T-helper 17 cell (primary cell): ENCODE measurements at places on chromosomes 7 and 10.

GRCh38 chr7:50475340-50475739, 25.2 kb upstream of the FIGNL1 start:
- DNase-seq: no peak

DNA sequence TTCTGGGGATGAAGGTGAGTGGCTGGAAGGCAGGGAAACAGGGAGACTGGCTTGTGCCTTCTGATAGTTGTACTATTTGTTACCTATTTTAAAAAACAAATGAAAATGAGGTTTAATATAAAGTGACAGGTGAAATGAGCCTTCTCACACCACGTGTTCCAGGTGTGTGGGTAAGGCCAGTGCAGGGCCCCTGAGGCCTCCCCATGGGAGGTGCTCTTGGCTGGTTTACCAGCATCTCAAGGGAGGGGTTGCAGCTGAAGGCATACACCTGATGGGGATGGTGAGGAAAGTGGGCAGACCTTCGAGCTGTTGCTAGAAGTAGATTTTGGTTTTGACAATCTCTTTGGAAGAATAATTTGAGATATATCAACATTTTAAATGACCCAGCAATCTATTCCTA, 103.6 kb downstream of the ARHGAP22 start:
- no peak for DNase-seq

GRCh38 chr10:43852149-43852548, 203.5 kb upstream of the ZNF32 start:
- no peak for DNase-seq

- no peak for DNase-seq
Observed at GRCh38 chr7:95473276-95473985, 12.3 kb upstream of the ASB4 start.

- DNase-seq: no peak
Observed at GRCh38 chr10:218798-219197, 83.5 kb downstream of the ZMYND11 start.

GRCh38 chr10:93481637-93482144, 443 bp downstream of the MYOF start:
- DNase-seq: no peak
